Activated CD4-positive, alpha-beta T cell treated with anti-CD3 and anti-CD28 coated beads, Interleukin-2, amount 10 ng/mL, durations not matched to agents 7 days and 5 days (primary cell): ENCODE measurements at places on chromosomes 12 and 14.
A peak's percentile ranks its signal among the peaks of the same experiment; 100 is the strongest.

GRCh38 chr12:30155001-30155730, 371.4 kb upstream of the TMTC1 start:
- DNase-seq: no peak

- no peak for DNase-seq
Observed at GRCh38 chr12:124827588-124828184, 36.0 kb downstream of the SCARB1 start.

- DNase-seq: no peak
Observed at GRCh38 chr14:33634631-33635030, 316.2 kb downstream of the EGLN3 start.

GRCh38 chr12:106425061-106425702, 67.6 kb downstream of the POLR3B start:
- no peak for DNase-seq

DNA sequence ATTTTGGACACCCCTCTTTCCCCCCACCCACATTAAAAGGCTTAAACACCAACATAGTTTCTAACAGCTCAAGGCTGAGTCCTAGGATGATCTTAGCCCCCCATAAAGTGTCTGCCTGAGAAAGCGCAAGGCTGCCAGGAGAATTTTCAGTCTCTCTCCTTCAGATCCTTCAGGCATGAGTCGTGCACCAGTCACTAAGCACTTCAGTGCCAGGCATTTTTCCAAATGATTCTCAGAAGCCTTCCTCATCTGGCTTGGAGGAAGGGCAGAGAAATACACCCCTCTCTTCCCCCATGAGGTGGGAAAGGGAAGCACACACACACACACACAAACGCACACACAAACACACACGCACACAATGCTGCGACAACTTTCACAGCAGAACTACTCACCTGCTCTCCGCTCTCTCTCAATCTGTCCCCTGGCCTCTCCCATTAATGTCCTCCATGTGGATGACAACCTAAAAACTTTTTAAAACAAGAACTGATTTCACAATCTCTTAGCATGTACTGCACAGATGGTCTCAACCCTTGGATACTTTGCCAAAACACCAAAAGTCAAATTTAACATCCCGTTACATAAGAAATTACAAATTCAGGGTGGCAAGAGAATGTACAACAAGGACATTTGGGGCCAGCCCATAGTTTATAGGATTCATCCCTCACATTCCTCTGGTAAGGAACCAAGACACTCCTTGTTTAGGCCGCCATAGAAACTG, 49.8 kb downstream of the CKAP4 start:
- no peak for DNase-seq

GRCh38 chr12:131103669-131104462, 150.2 kb downstream of the ADGRD1 start:
- no peak for DNase-seq

- DNase-seq: no peak
Observed at GRCh38 chr12:130568501-130568900, 147.6 kb downstream of the RIMBP2 start.

- DNase-seq: peak; percentile 46
Observed at GRCh38 chr14:94005324-94006073, 8.4 kb downstream of the CCDC197 start.

- DNase-seq: no peak
Observed at GRCh38 chr12:105332925-105333324, 2.4 kb downstream of the C12orf75 start.

GRCh38 chr12:94318181-94318580, 141.5 kb downstream of the CEP83 start:
- no peak for DNase-seq

GRCh38 chr12:104751594-104751993, 206.5 kb downstream of the SLC41A2 start:
- no peak for DNase-seq

- DNase-seq: no peak
Observed at GRCh38 chr14:30698463-30698862, 76.3 kb downstream of the SCFD1 start.

- peak; percentile 80 for DNase-seq
Observed at GRCh38 chr12:66107451-66107915, 23.1 kb downstream of the LLPH start.

GRCh38 chr12:121156365-121156764, 23.7 kb downstream of the P2RX7 start:
- DNase-seq: no peak

DNA sequence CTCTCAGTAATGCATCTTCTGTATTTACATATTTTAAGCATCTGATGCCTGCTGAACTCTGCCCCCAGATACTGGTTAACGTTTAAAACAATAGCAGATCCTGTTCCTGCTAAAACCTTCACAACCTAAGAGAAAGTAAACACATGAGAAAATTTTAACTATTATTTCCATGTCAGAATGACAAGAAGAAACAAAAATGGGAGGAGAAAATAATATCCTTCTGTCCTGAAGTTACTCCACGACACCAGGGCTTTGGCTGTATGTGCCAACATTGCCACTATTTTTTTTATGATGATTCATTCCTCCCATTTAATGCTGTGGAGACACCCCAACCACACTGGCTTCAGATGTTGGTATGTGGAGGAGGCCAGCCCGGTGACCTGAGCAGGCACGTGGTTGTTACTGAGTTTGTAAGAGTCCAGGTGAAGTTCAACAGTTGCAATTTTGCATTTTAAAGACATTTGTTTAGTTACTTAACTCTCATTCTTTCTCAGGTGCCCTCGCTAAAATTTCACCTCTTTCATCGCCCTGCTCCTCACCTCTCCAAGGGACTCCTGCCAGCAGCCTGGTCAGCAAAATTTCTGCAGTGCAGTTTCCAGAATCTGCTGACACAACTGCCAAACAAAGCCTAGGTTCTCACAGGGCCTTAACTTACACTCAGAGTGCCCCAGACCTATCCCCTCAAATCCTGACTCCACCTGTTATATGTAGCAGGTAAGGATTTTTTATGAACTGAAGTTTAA, 65.5 kb upstream of the SLCO1C1 start:
- no peak for DNase-seq

DNA sequence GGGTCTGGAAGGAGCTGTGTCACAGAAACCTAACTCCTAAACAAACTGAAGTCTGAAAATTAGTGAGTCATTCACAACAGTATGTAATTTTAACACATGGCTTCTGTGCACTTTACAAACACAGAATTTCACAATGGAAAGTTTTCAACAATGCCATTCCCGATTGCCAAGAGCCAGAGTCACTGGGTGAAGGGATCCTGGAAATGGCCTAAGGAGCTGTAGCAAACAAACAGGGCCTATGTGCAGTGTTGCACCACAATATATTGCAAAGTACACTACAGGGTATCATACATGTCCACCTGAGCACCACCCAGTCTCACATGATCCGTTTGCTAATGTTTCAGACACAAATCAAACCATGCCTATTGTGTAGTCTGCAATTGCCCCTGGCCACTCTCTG, 184.7 kb upstream of the OTX2 start:
- no peak for DNase-seq
